ENCODE measurements at places on chromosomes 6 and 20. TPM values are rescaled to one million over a fixed set of nuclear protein-coding genes. Genes with fewer than 3 reads are reported as not detected.

DNA sequence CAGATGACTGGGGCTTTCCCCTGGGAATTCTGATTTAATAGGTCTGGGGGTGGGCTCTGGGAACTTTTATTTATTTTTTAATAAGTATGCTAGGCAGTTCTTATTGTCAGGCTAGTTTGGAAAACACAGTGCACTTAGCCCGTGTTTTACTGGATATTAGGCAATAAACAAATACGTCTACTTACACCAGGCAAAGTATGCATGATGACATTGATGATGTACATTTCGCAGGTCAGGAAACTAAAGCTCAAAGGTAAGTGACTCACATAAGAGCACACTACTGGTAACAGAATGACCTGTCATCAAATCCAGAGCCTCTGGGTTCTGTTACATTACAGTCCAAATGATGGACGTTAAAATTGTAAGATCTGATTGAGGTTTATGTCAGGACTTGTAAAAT is 144.4 kb upstream of the EXOC2 start:
- no peaks in the 10 kb centered on the region for H3K27me3 ChIP-seq
- H3K4me3 ChIP-seq = no peak overlapping the region
- no peak overlapping the region for H3K27ac ChIP-seq
- DNase-seq = no peak

DNA sequence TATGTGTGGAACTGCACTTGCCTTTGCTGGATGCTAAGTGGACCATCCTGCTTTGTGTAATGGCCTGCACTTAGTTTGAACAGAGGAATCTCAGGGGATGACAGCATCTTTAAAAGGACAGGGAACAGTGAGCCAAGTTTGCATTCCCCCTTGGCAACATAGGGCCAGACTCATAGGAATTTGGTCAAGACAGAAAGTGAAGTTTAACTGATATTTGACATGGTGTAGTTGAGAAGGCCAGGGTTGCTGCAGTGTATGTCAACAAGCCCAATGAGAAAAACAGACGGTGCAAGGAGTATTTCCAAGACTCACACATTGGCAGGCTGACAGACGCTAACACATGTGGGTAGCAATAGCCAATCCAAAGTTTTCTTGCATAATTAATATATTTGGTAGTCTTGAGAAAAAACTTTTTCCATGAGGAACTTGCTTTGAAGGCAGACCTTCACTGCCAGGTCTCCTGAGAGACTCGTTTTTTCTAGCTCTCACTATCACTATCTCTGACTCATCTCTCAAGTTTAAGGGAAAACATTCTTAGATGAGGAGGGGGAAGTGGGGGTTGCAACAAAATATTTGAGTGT is 213.8 kb downstream of the IBTK start:
- no peak for DNase-seq
- no peaks in the 10 kb centered on the region for H3K4me1 ChIP-seq
- no peak overlapping the region for H3K27ac ChIP-seq
- no peaks in the 10 kb centered on the region for H3K27me3 ChIP-seq
- H3K36me3 ChIP-seq = no peaks in the 10 kb centered on the region

SLC22A16 gene
- total RNA-seq = 1.1 TPM

- H3K4me1 ChIP-seq = no peaks in the 10 kb centered on the region
- no peak overlapping the region for H3K4me3 ChIP-seq
- H3K27me3 ChIP-seq = no peaks in the 10 kb centered on the region
- DNase-seq = no peak
- no peaks in the 10 kb centered on the region for H3K36me3 ChIP-seq
Measured at GRCh38 chr20:44066645-44067606, 120.1 kb downstream of the JPH2 start.

GRCh38 chr6:133983099-133983939 is 30.3 kb downstream of the TBPL1 start:
- no peak for DNase-seq
- no peaks in the 10 kb centered on the region for H3K27me3 ChIP-seq
- no peaks in the 10 kb centered on the region for H3K36me3 ChIP-seq
- no peaks in the 10 kb centered on the region for H3K4me1 ChIP-seq

DNA sequence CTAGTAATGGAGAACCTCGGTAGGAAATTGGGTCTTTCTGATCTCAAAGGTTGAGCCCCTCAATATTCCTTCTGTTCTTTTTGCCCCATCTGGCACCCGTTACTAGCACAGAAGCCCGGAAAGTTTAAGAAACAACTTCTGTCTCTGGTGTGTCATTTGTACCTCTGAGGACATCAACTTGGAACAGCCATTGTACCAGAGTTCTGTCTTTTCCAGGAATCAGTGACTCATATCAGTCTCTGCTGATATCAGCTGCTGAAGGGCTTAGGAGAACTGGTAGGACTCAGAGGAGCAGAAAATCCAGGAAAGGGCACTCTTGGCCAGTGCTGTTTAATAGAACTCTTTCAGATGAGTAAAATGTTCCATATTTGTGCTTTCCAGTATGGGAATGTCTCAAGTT is 78.3 kb upstream of the CHD6 start:
- peaks cover 4% of the 10 kb centered on the region for H3K4me1 ChIP-seq
- no peak for DNase-seq
- no peaks in the 10 kb centered on the region for H3K27me3 ChIP-seq

DNA sequence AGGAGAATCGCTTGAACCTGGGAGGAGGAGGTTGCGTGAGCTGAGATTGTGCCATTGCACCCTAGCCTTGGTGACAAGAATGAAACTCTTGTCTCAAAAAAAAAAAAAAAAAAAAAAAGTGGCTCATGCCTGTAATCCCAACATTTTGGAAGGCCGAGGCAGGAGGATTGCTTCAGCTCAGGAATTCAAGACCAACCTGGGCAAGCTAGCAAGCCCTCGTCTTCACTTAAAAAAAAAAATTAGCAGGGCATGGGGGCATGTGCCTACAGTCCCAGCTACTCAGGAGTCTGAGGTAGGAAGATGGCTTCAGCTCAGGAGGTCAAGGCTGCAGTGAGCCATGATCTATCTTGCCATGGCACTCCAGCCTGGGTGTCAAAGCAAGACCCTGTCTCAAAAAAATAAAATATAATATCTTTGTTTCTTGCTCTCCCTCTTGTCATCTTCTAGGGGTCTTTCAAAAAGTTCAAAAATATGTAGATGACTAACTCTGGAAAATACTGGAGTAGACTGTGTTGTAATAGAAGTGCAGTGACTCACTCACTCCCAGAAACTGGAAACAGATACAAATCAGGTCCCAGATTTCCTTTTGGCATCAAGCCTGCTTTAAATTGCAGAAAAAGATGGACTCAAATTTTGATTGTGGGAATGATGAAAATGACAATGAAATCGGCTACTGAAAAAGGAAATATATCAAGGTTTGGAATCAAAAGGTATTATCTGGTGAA is 2.8 kb upstream of the GINM1 start:
- H3K4me1 ChIP-seq = no peaks in the 10 kb centered on the region
- H3K36me3 ChIP-seq = no peaks in the 10 kb centered on the region
- no peak for DNase-seq
- H3K27me3 ChIP-seq = no peaks in the 10 kb centered on the region
- no peak overlapping the region for H3K27ac ChIP-seq

ARMC12 gene
- 0.30 TPM for total RNA-seq

GRCh38 chr20:60297649-60298048 is 339.4 kb downstream of the CDH26 start:
- no peak overlapping the region for H3K4me3 ChIP-seq
- no peak overlapping the region for H3K27ac ChIP-seq
- no peaks in the 10 kb centered on the region for H3K4me1 ChIP-seq

DNA sequence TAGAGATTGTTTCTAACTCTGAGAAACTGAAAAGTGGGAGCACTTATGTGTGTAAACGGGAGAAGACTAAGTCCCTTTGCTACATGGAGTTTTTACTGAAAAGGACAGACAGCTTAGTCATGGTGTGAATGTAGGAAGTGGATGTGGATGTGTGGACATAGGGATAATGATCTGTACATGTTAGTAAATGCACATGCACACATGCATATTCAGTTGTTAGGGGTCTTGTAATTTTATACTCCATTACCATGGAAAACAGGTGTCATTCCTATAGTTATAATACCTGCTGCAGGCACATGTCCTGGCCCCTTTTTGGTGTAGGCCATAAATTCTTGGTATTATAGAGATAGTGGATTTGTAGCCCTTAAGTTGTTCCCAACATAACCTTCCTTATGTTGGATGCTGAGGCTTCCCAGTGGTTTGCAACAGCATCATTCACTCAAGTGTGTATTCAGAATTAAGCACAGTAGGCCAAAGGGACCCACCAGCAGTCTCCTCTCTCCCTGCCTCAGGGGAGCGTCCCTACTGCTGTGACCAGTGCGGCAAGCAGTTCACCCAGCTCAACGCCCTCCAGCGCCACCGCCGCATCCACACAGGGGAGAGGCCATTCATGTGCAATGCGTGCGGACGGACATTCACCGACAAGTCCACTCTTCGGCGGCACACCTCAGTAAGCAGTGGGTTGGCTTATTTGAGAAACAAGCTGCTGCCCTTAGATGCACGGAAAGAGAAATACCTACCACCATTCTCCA is 7.3 kb downstream of the GZF1 start:
- H3K4me1 ChIP-seq = no peaks in the 10 kb centered on the region
- H3K27me3 ChIP-seq = no peaks in the 10 kb centered on the region
- no peak overlapping the region for H3K4me3 ChIP-seq
- H3K36me3 ChIP-seq = peaks cover 6% of the 10 kb centered on the region

HM13 gene
- 107 TPM for total RNA-seq

- H3K36me3 ChIP-seq = no peaks in the 10 kb centered on the region
- no peaks in the 10 kb centered on the region for H3K4me1 ChIP-seq
- H3K27me3 ChIP-seq = no peaks in the 10 kb centered on the region
- H3K27ac ChIP-seq = no peak overlapping the region
- no peak overlapping the region for H3K4me3 ChIP-seq
Measured at GRCh38 chr6:6604566-6604965, 16.0 kb downstream of the LY86 start.

DNA sequence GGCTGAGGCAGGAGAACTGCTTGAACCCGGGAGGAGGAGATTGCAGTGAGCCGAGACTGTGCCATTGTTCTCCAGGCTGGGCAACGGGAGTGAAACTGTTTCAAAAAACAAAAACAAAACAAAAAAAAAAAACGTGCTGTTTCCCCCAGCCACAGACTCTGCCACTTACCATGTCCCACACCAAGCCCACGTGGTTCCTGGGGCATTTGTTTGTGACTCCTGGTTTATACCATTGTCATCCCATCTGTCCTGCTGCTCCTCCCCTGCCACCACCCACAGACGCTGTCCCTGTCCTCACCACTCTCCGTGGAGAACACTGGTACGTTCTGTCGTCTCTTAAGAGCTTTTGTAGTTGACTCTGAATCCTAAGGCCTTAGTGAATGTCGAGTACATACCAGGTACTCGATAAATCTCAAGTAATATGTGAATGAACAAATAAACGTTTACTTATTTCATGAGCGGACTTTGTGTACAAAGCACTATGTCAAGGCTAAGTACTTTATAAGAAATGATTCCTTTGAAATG is 48.0 kb upstream of the KIF13A start:
- no peaks in the 10 kb centered on the region for H3K4me1 ChIP-seq
- H3K27me3 ChIP-seq = no peaks in the 10 kb centered on the region
- H3K27ac ChIP-seq = no peak overlapping the region
- no peaks in the 10 kb centered on the region for H3K36me3 ChIP-seq

RAET1L gene
- 0.24 TPM for total RNA-seq

DNA sequence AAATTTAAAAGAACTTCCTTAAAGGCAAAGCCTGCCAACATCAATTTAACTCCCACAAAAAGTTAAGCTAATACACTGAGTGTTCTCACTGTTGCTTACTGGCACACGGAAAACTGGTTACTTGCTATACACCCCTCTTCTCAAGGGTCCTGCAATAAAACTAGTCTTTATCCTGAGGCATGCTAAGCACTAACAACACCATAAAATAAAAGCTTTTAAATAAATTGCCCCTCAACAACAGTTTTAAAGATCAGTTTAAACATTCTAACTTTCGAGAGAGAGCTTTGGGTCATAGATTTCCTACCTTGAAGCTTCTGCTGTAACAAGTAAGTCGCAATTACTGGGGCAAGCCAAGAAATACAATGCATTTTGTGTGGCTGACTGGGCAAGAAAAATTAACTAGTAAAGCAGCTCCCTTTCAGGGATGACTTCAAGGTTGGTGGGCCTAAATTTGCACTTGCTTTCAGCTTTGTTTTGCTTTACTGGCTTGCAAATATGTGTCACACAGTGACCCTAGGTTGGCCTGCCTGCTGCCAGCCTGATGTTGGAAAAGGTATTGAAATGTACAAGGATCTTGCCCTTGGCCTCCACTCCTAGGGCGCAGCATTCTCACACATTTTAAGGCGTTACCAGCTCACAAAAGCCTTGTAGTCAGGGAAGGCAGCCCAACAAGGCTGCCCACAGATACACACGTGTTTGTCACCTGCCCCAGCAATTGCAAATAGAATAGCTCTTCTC is 4.0 kb upstream of the HEY2 start:
- H3K27ac ChIP-seq = no peak overlapping the region
- H3K4me1 ChIP-seq = peaks cover 5% of the 10 kb centered on the region
- no peak overlapping the region for H3K4me3 ChIP-seq
- H3K36me3 ChIP-seq = no peaks in the 10 kb centered on the region

Data from colonic mucosa (tissue), 4 donors.